Muscle of arm (tissue), 14 donors: ENCODE measurements at places on chromosomes 1 and 21.

- DNase-seq, result no peak
These were observed 8.5 kb upstream of the WDR47 start for GRCh38 chr1:109050228-109050995.

DNA sequence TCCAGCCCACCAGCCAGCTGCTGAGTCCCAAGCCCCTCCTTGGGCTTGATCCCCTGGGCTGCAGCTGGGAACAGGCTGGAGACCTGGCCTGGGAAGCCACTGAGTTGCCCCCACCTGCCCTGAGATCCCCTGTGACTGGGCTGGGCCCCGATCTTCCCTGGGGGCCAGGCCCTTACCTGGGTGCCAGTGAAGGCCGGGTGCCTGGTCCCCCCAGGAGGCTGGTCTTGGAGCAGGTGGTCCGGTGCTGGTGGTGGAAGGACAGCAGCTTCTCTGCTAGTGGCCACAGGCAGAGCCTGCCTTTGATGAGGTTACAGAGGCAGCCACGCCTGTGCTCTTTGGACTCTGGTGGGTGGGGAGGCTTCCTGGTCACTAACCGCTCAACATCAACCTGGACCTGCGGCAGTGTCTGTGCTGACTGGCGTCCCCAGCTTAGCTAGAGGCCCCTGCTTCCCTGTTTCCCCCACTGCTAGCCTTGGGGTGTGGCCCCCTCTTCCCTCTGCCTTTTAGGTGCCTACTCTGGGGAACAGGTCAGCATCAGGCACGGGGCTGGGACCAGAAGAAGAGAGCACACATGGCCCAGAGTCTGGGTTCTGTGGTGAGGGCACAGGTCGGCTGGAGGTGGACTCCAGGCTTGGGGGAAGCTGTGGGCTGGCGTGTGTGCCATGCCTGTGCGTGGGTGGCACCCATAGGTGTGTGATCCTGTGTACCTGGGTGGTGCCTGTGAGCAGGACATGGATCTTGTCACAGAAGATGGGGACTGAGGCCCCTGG lies at the start of gene EPS8L3:
Gene EPS8L3 (minus strand): TSS at position 278 of the 770 bp plus-strand sequence. CDS start 2,174 bp downstream, outside the sequence.
- DNase-seq, result no peak

- DNase-seq, result no peak
These were observed 19.6 kb upstream of the EPHA8 start for GRCh38 chr1:22543679-22544078.

DNA sequence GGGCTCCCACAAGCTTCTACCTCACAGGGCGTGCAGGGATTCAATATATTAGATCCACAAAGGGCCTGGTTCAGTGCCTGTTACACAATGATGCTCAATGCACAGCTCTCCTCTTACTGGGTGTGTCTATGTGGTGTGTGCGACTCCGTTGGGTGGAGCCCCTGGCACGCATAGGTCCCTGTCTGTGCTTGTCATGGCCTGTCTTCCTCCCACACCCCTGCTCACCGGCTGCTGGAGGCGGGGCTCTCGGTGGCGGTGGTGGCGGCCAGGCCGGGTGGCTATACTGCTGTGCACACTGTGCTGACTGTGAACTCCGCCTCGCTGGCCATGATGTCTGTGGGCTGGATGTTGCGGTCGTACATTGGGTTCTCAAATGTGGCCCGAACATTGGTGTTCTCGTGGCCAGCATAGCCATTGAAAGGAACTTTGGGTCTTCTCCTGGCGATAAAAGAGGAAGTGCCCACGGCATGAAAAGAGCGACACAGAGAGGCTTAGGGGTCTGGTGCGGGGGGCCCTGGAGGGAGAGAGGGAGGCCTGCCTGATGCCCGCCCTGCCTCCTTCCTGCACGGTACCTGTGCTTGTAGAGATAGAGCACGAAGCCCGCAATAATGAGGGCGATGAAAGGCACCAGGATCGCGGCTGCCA lies 46.9 kb downstream of the ZSCAN20 start:
- no peak for DNase-seq

GRCh38 chr1:71853360-71853759 lies 429.0 kb downstream of the NEGR1 start:
- DNase-seq, result no peak

DNA sequence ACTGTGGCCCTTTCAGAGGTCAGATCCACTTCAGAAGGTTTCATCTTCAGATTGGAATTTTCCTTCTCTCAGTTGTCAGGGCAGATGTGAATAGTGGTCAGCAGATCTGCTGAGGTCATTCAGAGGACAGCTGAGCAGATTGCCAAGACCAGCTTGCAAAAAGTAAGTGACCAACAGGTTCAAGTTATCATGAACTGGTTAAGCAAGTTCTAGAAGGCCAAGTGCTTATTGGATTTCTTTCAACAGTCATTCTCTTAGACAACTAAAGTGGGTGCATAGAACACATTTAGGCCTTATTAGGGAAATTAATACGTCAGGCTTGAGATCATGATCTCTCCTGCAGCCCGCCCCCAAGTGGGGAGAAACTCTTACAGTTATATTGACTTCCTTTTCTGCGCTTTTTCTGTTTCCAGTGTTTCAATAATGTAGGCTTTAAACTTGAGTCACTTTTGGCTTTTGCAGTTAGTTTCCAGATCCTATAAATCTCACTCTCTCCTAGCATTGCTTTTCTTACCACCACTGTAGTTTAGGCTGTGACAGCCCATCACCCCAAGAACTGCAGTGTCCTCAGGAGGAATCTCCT lies 96.4 kb downstream of the C1orf21 start:
- DNase-seq, result peak; percentile 87

GRCh38 chr1:209590405-209590804 lies 6.9 kb downstream of the CAMK1G start:
- no peak for DNase-seq

DNA sequence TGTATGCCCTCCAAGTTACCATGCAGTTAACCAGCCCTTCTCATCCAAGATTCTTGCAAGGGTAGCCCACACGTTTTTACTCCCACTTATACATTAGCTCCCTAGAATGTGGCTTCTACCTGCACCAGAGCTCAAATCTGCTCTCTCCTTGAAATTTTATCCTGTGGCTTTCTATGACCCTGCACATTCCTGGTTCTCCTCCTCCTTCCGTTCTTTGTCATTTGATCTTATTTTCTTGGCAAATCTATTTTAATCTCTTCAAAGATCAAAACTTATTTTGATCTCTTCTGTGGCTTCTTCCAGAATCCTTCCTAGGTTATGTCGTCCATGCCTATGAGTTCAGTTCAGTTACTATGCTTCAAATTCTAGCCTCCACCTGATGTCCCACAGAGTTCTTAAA lies 115.6 kb upstream of the GUCA2B start:
- DNase-seq, result no peak

- DNase-seq, result peak; percentile 92
These were observed 2.6 kb downstream of the COL16A1 start for GRCh38 chr1:31701091-31701736.

- no peak for DNase-seq
These were observed 91.5 kb downstream of the SELENOF start for GRCh38 chr1:86822459-86822858.

DNA sequence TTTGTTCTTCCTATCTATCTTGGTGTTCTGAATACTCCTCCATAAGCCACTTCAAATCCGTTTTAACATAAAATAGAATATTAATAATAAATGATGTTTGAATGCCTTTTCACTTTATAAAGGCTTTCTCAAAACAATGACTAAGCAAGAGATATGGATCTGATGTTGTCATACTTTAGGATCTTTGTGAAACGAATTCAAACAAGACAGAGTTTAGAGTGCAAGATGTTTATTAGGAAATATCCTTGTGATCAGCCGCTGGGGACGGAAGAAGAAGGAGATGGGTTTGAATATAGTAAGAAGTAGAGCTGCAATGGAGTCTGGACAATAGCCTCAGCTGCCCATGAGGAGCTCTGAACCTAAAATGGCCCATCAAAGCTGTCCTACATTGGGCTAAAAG lies 351.8 kb downstream of the NEGR1 start:
- no peak for DNase-seq

DNA sequence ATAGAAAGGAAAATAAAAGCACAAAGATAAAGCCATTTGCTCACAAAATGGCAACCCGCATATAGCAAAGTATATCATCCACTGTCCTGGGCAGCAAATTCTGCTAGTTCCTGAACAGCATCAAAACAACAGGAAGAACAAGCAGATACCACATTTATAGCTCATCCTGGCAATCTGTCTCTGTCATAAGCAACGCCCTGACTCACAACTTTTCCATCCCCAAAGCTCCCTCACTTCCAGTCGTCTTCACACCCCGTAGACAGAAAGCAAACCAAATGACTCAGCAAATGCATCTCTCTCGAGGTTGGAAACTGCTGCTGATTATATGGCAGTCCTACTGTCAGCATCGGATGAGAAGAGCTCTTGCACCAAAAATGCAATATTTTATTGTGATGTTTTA lies 65.8 kb downstream of the AK5 start:
- no peak for DNase-seq

- no peak for DNase-seq
These were observed 6.2 kb downstream of the MTF1 start for GRCh38 chr1:37853157-37853556.

DNA sequence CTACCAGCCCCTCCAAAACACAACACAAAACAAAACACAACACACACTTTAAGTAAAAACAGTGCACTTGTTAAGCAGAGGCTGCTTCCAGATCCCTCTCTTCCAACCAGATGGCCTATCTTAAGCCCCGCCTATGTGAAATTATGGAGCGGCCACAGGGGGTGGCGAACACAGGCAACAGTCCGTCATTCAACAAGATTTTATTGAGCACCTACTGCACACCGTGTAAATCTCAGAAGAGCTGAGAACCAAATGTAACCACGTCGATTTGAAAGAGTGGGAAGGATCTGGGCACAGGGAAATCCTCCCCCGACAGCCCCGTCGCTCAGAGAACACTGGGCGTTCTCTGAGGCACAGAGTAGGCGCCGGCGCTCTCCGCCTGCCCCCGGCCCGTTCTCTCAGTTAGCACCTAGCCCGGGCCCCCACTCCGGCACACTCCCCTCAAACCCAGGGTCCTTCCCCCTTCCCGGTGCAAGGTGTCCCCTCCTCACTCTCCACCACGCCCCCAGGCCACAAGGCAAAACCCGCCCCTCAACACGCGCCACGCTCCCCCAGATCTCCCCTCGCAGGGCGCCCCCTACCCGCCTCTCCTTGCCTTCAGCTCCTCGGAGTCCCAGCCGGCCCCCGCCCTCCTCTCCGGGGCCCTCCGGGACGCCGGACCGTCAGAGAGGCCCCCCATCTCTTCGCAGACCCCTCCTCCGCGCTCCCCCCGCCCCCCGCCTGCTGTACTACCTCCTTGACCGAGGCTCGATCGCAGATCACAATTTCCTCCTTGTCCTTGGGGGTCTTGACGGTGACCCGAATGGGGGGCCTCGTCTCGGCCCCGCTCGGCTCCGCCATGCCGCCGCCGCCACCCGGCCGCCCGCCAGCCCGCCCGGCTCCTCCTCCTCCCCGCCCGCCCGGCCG lies 483 bp downstream of the UBQLN4 start:
- peak; percentile 58 for DNase-seq

GRCh38 chr1:167627865-167628641 lies 2.0 kb upstream of the RCSD1 start:
- DNase-seq, result no peak

DNA sequence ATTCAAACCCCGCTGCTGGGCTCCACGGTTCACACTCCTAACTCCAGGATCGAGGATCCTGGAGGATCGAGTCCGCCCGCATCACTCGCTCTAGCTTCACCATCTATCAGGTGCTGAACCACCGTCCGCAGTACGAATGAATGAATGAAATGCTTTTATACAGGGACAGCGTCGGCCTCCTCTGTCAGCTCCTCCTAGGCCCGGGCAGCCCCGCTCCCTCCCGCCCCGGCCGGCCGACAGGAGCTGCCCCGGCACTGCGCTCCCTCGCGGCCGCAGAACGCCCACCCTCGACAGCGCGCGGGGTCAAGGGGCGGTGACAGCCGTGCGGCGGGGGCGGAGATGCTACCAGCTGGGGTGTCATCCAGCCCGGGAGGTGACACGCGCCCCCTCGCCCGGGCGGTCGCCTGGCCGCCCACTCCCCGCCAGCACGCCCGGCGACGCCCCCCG lies 520 bp downstream of the ZBTB17 start:
- no peak for DNase-seq

- DNase-seq, result no peak
These were observed 3.3 kb downstream of the GBP4 start for GRCh38 chr1:89195476-89195875.

DNA sequence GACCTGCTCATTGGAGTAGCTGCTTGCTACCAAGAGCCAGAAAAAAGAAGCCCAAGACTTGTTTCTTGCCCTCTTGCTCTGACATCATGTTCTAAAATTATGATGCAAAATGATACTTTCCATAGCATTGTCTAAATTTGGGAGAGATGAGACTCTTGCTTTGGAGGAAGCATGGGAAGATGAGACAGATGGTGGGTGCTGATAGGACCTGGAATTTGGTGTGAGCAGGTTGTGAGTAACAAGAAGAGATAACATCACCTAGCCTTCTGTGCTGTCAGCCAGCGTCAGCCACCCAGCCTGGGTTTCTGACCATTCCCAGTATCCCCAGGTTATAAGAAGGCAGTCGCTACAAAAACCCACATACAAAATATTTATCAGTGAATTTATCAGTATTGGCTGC lies 67.1 kb upstream of the GCLM start:
- DNase-seq, result no peak

- no peak for DNase-seq
These were observed 498.2 kb upstream of the NR5A2 start for GRCh38 chr1:199529324-199529723.

DNA sequence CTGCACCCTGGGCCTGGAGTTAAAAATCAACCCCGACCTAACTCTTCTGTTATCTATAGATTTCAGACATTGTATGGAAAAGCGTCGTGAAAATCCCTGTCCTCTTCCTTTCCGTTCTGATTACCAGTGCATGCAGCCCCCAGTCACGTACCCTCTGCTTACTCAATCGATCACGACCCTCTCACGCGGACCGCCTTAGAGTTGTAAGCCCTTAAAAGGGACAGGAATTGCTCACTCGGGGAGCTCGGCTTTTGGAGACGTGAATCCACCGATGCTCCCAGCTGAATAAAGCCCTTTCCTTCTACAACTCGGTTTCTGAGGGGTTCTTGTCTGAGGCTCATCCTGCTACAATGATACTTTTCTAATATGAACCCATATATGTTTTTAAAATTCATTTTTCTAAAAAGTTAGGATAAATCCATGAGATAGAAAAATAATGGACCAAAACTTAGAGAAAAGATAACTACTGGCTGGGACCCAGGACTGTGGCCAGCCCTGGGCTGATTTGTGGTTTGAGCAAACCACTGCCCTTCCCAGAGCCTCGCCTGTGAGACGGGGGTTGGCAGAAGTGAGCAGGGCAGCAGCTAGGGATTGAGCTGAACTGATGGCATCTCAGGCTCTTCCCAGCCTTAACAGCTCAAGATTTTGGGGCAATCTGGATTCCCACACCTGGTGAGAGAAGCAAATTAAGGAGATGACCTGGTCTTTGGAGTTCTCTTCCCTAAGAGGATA lies 5.0 kb downstream of the UQCRHL start:
- DNase-seq, result no peak
